GM04503 (cell line): ENCODE measurements at places on chromosomes 16 and 17.

GRCh38 chr16:17461951-17462729, 8.6 kb downstream of the XYLT1 start:
- DNase-seq, result no peak

GRCh38 chr17:29051731-29052130, 8.8 kb downstream of the PIPOX start:
- no peak for DNase-seq

- no peak for DNase-seq
Observed at GRCh38 chr17:81810476-81810875, 6.5 kb downstream of the GCGR start.

DNA sequence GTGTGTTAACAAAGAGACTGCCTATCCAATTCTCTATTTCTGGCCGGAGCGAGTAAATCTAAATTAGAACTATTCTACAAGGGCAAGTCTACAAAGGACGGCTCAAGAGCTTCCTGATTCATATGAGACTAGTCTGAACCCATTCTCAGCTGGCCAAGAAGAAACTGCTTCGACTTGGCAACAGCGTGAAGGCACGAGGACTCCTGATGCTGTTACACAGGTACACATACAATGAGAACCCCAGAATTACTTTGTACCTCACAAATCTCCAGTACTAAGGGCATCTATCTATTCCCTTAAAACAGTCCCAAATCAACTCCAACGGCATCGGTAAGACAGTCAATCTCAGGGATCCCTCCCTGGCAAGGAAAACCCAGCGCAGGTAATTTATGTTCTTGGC, 1.5 kb downstream of the CRK start:
- DNase-seq, result no peak

DNA sequence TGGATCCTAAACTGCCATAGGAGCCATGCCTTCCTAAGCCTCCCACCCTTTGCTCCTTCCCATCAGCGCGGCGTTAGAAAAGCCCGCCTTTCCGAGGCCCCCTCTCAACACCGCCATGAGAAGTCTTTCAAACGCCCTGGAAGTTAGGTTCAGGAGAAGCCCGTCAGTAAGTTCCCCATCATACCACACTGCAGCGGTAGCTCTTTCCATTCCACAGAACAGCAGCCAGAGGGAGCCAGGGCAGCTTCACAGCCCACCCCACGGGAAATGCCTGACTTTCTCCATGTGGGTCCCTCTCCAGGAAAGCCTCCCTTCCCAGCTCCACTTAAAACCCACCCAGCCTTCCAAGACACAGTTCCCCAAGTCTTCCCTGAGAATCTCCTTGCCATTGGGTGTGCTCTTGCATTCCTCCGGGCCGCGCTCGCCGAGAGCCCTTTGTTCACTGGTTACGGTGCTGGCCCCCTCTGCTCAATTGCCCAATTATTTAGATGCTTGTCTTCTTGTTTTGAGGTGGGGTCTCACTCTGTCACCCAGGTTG, 28.7 kb downstream of the KIAA0513 start:
- DNase-seq, result no peak

- DNase-seq, result no peak
Observed at GRCh38 chr17:13775450-13775849, 173.7 kb upstream of the HS3ST3A1 start.

DNA sequence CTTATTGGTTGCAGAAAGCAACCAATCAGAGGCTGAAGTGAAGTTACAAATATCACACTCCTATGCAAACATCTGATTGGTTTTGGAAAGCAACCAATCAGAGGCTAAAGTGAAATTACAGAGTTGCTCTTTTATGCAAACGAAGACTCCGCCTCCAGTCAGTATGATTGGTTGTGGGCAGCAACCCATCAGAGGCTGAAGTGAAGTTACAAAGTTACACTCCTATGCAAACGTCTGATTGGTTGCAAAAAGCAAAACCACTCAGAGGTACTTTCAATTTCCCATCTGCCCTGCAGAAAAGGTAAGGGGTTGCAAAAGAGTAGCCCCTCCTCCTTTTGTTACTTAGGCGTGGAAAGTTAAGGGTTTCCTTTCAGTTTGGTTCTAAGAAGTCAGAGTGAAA, 697.3 kb downstream of the MAF start:
- DNase-seq, result no peak

- DNase-seq, result no peak
Observed at GRCh38 chr17:56629531-56630075, 36.1 kb downstream of the NOG start.

DNA sequence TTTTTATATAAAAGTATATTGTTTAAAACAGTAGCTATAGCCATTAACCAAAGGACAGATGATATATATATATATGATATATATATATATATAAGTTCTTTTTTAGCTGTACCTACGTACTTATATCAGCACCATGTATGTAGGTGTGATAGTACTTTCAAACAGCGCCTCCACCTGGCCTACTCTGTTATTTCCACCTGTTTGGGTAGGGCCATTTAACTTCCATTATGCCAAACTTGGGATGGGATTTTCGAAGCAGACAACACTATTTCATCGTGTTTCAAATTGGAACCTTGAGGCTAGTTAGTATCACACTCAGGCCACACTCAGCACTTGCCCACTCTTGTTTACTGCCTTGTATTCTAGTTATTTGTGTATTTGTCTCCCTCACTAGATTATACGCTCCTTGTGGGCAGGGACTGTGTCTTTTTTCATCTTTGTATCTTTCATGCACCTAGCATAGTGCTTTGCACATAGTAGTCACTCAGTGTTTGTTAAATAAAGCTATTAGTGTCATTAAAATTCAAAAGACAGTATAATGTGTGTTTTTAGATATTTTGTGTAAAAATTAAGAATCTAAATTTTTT, 11.8 kb upstream of the CLTC start:
- DNase-seq, result no peak

GRCh38 chr16:50154420-50154950, 1.4 kb downstream of the TENT4B start:
- DNase-seq, result no peak

- DNase-seq, result no peak
Observed at GRCh38 chr16:88468275-88469129, 15.4 kb downstream of the ZFPM1 start.

- DNase-seq, result no peak
Observed at GRCh38 chr17:55480631-55481315, 30.5 kb downstream of the SMIM36 start.

GRCh38 chr17:77521076-77521475, 380.3 kb downstream of the SEC14L1 start:
- no peak for DNase-seq

- no peak for DNase-seq
Observed at GRCh38 chr16:79501446-79501845, 99.1 kb downstream of the MAF start.

DNA sequence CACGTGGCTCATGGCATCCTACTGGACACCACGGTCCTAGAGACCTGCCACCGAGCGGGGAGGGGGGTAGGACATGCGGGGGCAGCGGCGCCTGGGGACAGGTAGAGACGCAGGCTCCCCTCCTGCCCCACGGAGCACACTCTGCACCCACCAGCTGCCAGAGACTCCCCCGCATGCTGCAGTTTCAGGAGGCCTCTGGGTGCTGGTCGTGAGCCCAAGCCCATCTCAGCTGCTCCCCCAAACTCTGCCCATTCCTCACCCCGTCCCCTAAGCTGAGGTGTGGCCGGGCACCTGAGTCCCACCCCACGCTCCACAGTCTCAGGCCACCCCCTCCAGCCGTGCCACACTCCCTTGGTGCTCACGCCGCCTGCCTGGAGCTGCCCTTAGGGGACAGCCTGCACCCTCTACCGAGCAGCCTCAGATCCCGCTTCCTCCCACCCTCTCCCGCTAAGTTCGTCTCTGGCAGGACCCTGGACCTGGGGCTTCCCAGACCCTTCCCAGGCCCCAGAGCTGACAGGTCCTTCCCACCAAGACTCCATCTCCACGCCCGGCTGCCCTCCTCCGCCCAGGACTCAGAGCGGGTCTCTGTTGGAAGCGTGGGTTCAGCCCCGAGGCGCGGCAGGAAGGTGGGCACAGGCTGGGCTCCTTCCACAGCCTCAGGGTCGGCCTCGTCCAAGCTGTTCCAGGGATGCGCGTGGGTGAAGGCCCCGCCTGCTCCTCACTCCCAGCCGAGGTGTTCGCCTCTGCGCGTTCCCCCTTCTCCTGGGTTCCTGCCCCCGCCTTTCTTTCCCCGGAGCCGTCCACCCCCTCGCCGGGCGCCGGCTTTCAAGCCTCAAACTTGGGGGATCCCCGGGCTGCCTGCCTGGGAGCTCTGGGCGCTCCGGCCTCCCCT, 1.3 kb downstream of the RAB40B start:
- no peak for DNase-seq

- no peak for DNase-seq
Observed at GRCh38 chr17:39110435-39111136, 40.9 kb downstream of the PLXDC1 start.

GRCh38 chr16:58464047-58464915, 35.7 kb upstream of the NDRG4 start:
- DNase-seq, result no peak

GRCh38 chr17:1390432-1391367, 9.3 kb downstream of the YWHAE start:
- DNase-seq, result no peak

DNA sequence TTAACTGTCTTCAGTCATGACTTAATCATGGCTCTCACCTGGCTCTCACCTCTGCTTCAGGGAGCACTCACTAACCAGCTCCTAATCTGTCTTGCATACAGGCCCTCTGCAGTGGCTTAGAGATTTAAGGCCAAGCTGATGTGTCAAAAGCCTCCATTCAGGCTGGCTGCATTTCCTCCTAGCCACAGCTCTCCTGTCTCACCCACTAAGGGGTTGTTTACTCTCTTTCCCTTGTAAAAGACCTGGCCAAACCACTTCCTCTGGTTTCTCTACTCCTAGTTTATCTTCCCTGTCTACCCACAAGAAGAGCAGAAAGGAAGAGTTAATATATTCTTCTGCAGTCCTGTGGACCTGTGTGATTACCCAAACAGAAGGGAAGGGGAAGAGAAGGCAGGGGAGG, 9.3 kb upstream of the ASIC2 start:
- no peak for DNase-seq

DNA sequence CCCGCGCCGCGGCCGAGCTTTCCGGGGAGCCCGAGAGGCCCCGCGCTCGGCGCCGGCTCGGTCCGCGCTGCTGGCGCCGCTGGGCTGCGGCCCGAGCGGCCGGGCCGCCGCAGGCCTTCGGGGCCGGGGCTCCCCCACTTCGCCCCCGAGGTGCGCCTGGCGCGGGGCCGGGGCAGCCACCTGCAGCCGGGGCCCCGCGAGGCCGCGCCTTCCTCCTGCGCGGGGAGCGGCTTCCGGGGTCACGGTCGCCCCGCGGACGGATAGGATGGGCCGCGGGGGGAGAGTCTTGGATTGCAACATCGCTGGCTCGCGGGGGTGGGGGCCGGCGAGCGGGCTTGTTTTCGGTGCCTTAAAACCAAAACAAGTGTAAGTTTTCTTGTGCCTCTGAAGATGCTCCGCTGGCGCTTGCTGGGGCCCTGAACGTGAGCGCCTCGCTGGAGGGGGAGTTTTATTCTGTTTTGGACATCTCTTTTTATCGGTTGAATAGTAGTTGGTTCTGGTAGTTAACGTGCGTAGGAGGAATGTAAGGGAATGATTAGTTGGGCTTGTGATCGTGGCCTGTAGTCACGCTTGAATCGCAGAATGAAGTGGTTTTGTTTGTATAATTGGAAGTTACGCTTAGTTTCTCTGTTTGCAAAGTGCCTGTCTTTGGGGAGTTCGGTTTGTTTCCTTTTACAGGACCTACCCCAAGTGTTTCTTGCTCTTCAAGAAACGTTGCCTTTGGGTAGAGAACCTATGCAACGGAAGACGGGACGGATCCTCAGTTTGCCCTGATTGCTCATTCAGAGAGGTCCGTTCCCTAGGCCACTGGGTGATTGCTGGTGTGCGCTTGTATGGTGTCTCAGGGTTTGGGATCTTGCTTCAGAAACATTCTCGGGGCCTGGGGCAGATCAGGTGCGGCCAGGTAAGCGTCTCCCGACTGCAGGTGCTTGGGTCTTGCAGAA, 724 bp downstream of the UBE2I start:
- no peak for DNase-seq

DNA sequence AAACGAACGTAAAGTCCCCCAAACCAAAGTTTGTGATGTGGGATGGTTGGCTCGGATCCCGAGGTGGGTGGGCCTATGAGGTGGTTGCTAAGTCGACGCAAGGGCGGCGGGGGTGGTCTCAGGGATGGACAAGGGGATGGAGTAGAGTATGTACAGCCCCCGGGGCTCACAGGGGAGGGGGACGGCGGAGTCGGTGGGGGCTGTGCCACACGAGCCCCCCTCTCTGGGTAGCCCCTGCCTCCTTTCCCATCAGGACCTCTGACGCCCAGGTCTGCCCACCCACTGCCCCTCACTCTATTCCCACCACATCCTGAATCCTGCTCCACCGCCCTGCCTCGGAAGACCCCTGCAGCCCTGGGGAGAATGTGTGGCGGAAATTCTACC, 15.2 kb downstream of the IL34 start:
- DNase-seq, result no peak

DNA sequence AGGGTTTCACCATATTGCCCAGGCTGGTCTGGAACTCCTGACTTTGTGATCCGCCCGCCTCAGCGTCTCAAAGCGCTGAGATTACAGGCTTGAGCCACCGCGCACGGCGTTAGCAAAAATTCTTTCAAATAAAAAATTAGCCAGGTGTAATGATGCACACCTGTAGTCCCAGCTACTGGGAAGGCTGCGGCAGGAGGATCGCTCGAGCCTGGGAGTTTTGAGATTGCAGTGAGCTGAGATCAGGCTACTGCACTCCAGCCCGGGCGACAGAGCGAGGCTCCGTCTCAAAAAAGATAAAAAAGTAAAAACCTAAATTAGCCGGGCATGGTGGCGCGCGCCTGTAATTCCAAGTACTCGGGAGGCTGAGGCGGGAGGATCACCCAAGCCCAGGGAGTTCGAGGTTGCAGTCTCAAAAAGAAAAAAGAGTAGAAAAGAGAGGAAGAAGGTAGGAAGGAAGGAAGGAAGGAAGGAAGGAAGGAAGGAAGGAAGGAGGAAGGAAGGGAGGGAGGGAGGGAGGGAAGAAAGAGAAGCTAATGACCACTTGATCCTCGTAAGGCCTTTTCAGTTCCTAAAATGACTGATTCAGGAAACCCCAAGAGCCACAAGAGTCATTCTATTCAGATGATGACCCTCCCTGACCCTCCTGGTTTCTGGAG, 59.2 kb downstream of the SRL start:
- no peak for DNase-seq

DNA sequence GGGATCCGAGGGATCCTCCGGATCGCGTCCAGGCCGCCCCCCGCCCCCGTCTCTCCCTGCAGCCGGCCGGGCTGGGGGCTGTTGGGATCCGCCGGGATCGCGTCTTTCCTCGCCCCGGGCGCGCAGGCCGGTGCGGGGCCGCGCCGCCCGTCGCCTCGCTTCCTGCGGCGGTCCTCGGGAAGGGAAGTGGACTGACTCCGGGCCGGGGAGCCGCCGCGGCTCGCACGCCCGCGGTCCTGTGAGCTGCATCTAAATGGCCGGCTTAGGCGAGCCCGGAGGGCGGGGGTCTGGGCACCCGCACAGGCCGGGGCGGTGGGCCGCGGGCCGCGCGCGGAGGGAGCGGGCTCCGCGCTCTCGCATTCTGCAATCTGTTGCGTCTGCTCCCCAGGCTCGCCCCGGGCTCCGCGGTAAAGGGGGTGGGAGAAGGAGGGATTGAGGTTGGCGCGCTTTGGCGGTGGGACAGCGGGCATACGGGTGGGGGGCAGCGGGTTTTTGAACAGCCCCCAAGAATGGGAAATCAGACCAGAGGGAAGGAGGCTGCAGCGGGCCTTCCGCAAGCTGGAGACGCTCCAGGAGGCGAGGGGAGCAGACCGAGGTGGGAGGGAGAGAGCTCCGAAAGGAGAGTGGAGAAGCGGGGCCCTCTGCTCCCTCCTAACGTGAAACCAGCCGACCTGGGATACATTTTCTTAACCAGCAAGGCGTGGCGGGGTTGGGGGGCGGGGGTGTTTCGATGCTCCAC, 2.2 kb downstream of the TMEM132E start:
- DNase-seq, result no peak
